ENCODE measurements at places on chromosomes 11 and 22.

GRCh38 chr22:24153353-24153752 lies 27.9 kb upstream of the SUSD2 start:
- no peak for DNase-seq

- DNase-seq, result no peak
These were observed 3.0 kb downstream of the SMTN start for GRCh38 chr22:31083923-31084810.

DNA sequence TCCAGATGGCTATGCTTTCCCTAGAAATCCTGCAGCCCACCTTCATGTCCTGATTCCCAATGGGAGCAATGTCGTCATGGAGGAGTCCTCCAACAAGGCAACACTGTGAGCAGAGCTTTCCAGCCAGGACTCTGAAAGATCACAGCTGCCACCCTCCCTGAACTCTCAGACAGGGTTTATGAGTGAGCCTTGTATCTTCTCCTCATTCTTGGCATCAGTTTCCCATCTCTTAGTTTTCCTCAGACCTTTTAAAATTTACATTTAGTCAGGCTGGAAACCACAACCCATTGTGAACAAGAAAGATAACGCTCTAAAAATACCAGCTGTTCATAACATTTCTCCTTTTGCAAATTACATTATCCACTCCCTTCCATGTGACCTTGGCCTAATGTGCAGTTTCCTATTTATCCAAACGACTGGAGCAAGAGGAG lies 15.6 kb upstream of the LYVE1 start:
- DNase-seq, result no peak

GRCh38 chr11:69930081-69931059 lies 111.2 kb upstream of the FGF3 start:
- DNase-seq, result no peak

DNA sequence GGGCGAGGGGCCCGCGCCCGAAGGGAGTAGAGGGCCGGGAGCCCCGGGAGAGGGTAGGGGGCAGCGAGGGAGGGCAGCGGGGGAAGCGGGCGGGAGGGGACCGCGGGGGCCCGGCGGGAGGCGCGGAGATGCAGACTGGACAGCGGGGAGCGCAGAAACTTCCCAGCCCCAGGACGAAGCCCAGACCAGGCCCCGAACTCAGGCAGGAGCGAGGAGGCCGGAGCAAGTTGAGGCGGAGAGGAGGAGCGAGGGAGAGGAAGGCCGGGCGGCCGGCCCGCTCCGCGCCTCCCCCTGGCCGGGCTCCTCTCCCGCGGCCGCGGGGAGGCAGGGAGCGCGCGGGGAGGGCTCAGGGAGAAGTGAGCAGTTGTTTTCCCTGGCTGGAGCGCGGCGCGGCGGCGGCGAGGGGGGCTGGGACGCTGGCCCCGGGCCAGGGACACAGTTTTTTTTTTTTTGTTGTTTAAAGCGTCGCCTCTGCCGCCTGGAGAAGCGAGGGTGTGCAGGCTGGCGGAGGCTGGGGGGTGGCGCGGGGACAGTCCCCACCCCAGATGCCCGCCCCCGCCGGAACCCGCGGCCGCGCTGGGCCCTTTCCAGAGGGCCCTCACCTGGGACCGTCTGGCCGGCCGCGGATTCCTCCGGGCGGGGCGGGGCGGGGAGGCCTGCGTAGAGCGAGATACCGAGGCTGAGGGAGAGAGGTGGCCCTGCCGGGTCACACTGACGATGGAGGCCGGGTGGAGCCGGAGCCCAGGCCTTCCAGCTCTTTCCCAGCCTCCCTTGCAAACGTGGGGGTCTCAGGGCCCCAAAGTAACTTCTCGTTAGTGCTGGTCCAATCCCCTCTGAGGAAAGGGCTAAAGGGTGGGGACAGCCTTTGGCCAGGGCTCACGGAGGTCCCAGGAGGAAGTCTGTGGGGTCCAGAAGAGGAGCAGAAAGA lies at the start of gene LTBP3:
TSS of gene LTBP3 (minus strand) at position 358 of the 928 bp plus-strand sequence. CDS start 400 bp downstream, outside the sequence.
- no peak for DNase-seq

GRCh38 chr22:38027487-38027886 lies 29.7 kb upstream of the PICK1 start:
- DNase-seq, result no peak

GRCh38 chr11:6237761-6238302 lies 1.1 kb upstream of the CNGA4 start:
- DNase-seq, result no peak

- DNase-seq, result no peak
These were observed 847.1 kb downstream of the FAM181B start for GRCh38 chr11:81886406-81887075.

DNA sequence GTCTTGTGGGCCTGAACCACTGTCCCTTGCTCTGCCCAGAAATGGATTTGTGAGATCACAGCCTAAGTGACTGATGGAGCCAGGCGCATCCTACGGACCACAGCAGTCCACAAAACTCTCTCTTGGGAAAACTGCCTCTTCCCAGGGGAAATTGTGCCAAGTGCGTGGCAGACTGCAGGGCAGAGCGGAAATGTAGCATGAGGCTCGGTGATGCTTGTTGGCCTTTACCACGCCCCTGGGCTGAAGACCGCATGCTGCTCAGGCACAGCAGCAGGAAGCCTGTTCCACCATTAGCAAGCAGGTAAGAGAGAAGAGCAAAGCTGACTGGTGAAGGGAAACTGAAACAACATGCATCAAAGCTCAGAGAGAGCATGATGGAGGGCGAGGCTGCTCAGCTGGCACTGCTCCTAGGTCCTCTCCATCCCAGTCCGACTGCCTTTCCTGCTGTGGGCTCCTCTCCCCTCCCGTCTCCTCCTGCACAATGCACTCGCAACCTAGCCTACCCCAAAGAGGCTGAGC lies 26.5 kb upstream of the SCARF2 start:
- DNase-seq, result no peak

DNA sequence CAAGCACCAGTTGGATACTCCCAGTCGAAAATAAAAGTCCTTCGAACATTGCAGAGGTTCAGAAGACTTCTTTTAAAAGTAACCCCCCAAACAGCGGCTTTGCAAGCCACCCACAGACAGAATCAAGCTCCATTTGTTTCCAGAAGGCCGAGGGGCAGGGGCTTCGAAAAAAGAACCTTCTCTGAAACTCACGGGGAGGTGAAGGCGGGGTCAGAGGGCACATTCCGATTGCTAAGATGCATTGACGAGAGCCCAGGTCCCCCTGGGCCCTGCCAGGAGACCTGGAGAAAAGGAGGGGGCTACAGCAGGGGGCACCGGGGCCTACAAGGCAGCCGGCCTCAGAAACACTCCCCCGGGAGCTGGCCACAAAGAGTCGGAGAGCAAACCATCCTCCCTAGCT lies 306.8 kb downstream of the MN1 start:
- DNase-seq, result peak; percentile 90

GRCh38 chr11:6635082-6635932 lies 16.1 kb upstream of the TPP1 start:
- DNase-seq, result no peak

DNA sequence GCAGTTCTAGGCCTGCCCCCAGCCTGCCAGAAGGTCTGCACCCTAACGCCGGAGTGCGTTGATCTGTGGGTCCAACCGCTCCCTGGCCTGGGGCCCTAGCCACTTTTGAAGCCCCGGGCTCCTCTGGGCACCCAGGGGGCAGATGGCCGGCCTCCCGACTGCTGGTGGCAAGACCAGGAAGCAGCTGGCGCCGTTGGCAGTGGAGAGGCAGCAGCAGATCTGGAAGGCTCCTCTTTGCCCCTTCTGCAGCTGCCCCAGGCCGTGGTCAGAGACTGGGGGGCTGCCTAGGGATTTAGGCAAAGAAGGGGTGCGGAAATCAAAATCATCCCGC lies 445 bp upstream of the VWCE start:
- no peak for DNase-seq

GRCh38 chr11:133727774-133728173 lies 117.5 kb downstream of the SPATA19 start:
- no peak for DNase-seq

- DNase-seq, result no peak
These were observed 2.5 kb upstream of the MDK start for GRCh38 chr11:46378811-46379481.

DNA sequence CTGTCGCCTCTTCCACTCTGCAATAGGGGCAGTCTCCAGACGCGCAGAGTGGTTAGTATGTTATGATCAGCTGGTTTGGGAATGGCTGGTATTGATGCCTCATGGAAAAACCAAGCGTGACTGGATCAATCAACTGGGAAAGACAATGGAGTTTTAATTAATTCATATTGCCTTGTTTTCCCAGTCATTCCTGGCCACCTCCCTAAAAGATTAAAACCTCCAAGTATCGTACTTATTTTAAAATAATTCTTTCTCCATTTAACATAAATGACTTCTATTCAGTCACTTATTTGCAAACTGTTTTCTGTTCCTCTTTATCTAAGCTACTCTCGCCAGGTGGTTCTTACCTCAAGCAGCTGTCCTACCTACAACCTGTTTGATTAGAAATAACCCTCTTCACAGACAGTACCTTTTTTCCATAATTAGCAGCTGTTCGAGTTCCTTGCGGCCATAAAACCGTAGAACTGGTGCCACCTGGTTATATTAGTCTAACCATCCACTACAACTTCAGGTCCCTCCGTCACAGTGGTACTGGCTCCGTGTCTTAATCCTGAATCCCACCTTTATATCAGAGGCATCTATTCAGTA lies 898 bp downstream of the ZNF215 start:
- DNase-seq, result no peak
